ENCODE measurements at places on chromosomes 16 and 17.

DNA sequence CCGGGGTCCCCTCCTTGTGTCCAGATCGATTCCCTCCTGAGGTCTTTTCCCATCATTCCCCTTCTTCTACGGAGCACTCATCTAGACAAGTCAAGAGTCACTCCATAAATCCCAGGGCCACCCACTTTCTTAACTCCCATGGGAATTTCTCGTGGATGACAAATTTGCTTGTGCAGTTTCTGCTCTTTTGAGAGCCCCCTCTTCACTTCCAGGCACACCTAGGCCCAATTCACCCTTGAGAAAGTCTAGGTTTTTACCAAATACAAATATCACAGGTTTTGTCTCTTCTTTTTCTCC lies 522 bp upstream of the POLDIP2 start:
- no peak for DNase-seq

DNA sequence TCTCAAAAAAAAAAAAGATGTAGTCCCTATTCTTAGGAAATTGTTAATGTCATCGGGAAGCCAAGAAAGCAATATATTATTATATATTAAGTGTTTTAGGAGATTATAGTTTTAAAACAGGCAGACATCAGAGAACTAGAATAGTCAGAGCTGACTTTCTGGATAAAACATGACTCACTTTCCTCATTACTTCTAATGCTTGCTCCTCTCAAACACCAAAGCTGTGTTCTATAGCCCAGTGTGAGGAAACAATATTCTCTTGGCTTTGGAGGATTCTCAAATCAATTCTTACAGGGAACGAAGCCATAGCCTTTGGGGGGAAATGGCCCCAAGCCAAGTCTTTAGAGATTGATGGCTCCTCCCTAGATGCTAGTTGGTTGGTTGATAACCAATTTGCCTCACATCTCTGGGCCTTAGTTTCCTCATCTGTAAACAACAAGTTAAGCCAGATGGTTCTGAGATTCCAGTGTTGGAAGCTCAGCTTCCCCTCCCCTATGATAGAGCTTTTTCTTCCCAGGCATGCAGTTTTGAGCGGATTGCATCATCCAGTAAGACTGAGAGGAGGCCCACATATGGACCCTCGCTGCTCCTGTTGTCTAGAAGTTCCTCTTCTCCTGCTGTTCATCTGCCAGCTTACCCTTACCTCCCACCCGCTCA lies 12.4 kb downstream of the NMT1 start:
- no peak for DNase-seq

- DNase-seq = no peak
Observed at GRCh38 chr17:44216173-44216572, 3.3 kb downstream of the UBTF start.

- DNase-seq = no peak
Observed at GRCh38 chr16:9206156-9206555, 114.7 kb downstream of the HAPSTR1 start.

GRCh38 chr16:85554889-85555718 lies 58.0 kb upstream of the GSE1 start:
- no peak for DNase-seq

GRCh38 chr17:74833501-74834377 lies 25.9 kb downstream of the GRIN2C start:
- no peak for DNase-seq

DNA sequence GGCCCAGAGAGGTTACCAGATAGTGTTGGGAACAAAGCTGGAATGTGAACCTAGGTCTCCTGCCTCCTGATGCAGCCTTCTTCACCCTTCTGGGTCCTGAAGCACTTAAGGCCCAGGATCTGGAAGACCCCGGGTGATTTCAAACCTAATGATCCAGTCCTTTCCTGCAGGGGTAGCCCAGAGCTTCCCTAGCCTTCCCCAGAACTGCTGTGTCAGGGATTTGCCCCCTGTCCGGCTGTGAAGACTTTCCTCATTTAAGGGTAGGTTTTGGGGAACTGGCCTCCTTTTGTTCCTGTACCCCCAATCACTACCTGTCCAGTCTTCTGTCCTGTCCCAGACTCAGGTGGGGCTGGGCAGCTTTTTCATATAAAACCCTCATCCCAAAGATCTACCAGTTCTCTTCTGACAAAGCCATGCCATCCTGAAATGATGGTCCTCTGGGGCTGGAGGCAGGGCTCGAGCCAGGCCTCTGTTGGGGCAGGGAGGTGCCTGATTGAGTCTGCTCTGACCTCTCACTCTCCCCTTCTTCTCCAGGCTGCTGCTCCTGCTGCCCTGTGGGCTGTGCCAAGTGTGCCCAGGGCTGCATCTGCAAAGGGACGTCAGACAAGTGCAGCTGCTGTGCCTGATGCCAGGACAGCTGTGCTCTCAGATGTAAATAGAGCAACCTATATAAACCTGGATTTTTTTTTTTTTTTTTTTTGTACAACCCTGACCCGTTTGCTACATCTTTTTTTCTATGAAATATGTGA lies 1.3 kb downstream of the MT1X start:
- no peak for DNase-seq

GRCh38 chr16:12091569-12092543 lies 115.3 kb downstream of the SNX29 start:
- no peak for DNase-seq

DNA sequence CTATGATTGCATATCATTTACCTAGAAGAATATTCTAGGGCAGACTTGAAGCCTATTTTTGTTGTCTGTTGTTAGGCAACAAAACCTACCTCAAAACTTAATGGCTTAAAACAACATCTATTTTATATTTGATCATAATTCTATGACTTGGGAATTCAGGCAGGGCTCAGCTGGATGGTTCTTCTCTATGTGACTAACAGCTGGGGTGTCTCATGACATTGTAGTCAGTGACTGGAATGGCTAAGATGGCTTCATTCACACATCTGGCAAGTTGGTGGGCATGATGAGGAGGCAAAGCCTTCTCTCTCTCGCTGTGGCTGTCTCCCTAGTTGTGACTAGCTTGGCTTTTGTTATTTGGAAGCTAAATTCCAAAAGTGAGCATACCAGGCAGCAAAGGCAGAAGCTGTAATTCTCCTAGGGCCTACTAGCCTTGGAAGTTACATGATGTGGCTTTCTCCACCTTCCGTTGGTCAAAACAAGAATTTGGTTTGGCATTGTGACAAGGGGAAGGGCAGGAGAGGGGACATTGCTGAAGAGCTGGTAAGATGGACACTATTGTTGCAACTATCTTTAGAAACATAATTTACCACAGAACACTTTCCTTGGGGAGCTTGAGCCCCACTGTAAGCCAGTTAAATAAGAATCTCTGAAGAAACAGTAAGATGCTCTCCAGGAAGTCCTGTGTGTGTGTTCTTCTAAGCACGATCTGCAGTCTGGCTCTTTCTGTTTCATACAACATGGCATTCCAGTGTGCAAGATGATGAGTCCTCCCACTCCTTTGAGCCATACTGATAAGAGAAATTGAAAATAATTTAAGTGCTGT lies 39.4 kb downstream of the ZNRF1 start:
- DNase-seq = no peak

DNA sequence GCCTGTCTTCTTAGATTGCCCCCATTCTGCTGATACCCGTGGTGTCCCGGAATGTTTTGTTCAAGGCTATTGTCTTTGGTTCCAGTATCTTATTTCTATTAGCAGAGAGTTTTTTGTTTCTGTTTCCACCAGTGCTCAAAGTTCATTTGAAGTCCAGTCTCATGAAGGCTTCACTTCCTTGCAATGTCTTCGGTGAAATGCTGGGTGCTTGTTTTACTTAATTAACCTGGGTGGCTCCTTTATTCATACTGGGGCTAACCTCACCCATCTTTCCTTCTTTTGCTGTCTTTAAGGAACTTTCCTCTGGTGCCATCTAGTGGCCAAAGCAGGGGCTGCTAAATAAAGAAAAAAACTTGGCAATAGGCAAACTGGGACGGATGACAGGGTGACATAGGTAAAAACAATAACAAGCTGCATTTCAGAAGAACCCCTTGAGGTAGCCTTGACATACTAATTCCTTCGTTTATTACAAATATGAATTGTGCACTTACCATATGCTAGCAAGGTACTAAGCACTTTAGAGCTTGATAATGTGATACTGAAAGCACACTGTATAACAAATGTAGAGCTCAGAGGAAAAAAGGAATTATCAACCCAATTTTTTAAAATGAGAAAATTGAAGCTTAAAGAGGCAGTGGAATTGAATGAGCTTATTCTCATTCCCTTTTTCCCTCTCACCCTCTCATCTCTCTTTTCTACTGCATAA lies 2.8 kb upstream of the SMIM36 start:
- DNase-seq = peak; percentile 46

- DNase-seq = no peak
Observed at GRCh38 chr16:76265434-76266045, 11.7 kb upstream of the CNTNAP4 start.
